NCI-H446 (cell line): ENCODE measurements at places on chromosomes 1 and 21.

GRCh38 chr1:113683384-113684152 is 75.7 kb downstream of the PHTF1 start:
- DNase-seq, result no peak

GRCh38 chr21:42925114-42925926 is at the start of gene ERVH48-1:
ERVH48-1 (minus strand) TSS chr21:42925630; CDS start chr21:42919006, 6,624 bp downstream.
- no peak for DNase-seq

DNA sequence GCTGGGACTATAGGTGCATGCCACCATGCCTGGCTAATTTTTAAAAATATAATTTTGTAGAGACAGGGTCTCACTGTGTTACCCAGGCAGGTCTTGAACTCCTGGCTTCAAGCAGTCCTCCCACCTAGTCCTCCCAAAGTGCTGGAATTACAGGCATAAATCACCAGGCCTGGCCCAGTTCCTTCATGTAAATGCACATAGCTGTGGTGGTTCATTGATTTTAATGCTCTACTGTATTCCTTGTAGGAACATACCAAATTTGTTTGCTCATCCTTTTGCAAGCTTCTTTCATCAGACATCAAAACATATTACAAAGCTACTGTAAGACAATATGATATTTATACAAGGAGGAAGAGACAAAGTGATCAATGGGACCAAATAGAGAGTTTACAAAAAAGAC is 237.5 kb upstream of the ESRRG start:
- DNase-seq, result no peak

GRCh38 chr21:24994717-24995116 is 612.6 kb downstream of the MRPL39 start:
- no peak for DNase-seq

DNA sequence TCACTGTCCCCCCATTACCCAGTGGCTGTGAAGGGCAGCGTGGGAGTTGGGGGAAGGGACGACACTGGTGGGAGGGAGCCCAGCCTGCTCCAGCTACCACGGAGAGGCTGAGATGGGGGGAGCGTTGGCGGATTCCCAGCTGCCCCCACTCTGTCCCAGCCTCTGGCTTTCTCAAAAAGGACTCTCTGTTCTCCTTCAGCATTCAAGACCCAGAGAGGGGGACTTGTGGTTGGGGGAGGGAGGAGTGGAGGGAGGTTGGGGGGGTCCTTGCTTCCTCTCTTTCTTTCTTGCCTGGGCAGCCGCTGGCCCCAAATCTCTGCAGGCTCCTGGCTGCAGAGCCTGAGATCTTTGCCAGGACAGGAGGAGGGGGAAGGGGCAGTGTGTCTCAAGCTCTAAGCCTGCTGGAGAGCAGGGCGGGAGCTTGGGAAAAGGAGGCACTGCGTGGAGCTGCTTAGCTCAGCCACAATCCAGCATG is 2.2 kb downstream of the ATP1A2 start:
- DNase-seq, result no peak

DNA sequence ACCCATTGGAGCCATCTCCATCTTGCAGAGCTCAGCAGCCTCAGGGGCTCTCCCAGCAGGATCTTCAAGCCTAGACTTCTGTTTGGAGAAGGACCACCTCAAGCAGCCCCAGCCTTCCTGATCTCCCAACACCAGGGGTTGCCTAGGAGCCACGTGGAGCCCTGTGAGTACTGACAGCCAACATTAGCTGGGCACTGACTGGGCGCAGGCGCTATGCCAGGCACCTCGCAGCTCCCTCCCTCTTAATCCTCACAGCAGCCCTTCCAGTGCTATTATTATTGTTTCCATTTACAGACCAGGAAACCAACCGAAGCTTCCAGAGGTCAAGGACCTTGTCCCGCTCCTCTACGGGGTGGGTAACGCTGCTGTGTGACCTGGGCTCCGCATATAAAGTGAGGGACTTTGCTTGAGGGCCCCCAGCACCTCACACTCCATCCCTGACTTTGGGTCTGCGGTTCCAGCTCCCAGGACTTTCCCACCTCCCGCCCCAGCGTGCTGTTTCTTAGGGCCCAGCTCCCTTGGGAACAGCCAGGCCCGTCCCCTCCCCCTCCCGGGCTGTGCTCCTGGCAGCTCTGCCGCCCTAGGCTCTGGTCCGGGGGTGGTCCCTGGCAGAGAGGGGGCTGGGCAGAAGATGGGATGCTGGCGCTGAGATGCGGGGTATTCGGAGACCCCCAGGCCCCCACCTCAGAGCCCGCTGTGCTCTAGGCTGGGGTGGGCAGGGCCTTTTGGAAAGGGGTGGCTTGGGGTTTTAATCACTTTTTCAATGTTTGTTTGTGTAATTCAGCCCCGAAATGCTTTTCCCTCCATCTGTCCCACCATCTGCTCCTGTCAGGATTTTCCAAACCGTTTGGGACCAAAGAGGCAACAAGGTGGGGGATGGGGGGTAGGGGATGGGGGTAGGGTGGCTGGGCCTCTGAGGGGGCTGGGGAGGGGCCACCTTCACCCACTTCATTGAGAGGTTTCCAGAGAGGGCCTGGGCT is 4.1 kb upstream of the HPCA start:
- DNase-seq, result peak; percentile 34

DNA sequence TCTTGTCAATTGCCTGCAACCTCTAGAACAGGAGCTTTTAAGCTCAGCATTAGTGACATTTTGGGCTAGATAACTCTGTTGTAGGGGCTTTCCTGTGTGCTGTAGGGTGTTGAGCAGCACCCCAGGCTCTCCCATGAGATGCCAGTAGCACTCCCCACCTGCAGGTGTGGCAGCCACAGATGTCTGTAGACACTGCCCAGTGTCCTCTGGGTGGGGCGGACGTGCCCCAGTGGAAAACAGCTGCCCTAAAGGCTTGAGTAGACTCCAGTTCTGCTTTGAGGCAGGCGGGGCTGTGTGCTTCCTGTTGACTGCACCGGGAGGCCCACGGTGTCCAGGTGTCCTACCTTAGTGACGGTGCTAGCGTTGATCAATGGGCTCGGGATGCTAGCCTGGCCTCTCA is 16.9 kb upstream of the PWP2 start:
- DNase-seq, result no peak

- no peak for DNase-seq
Measured at GRCh38 chr1:169957884-169958283, 64.2 kb upstream of the SCYL3 start.

DNA sequence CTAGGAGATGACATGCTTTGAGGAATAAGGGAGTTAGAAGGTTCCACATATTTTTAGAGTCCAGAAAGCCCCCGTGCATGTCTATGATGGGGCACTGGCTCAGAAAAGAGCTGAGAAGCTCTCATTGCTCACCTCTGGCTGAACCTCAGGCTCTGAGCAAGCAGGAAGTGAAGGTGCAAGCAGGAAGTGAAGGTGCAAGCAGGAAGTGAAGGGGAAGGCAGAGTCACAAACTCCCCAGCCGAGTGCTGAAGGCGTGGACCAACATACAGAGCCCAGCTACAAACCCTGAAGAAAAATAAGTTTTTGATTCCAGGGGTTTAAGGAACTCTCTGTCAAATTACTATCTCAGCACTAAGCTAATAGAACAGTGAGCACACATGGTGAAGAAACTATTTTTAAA is 7.0 kb downstream of the KRTAP10-8 start:
- no peak for DNase-seq

DNA sequence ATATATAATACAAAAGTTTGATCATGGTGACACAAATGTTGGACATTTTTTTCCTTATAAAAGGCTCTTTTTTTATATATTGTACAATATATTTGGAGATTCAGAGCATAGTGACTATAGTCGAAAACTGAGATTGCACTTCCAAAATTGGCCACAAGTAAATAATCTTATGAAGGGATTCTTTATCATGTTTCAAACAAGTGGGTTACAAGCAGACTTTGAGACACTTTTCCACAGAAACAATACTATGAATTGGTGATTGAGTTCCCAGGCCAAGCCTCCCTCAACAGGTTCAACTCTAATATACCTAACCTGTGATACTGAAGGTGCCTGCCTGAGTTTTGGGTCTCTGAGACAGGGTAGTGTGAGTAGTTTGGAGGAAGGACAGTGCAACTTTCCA is 13.8 kb downstream of the LEPR start:
- DNase-seq, result no peak

DNA sequence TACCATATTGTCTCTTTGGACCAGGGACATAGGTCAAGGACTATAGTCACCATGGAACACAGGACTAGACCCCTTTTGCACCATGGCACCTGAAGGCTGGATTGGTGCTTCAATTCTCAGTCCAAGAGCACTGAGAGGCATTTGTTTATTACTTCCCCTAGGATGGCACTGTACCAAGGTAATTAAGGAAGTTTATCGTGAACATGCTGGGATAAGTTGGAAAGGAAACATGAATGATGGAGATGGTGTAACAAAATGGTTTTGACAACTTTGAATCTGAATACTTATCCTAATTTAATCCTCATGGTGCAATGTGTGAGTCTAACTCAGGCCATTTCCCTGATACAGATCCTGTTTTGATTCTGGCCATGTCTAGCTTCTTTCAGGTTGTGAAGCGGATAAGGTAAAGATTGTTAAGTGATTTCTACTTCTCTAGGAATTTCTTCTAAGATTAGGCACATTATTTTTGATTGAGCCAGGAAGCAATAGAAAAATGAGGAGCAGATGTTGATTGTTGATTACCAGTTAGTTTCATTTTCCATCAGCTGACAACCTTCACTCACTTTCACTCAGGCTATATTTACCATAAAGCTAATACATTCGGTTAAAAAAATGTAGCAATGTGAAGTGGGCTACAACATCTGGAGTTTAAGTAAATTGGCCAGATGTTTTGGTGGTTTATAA is 37.3 kb upstream of the SIPA1L2 start:
- DNase-seq, result peak; percentile 33

- DNase-seq, result no peak
Measured at GRCh38 chr1:109883248-109883955, 27.2 kb upstream of the CSF1 start.

- DNase-seq, result no peak
Measured at GRCh38 chr1:84972377-84972987, 24.4 kb downstream of the MCOLN2 start.

DNA sequence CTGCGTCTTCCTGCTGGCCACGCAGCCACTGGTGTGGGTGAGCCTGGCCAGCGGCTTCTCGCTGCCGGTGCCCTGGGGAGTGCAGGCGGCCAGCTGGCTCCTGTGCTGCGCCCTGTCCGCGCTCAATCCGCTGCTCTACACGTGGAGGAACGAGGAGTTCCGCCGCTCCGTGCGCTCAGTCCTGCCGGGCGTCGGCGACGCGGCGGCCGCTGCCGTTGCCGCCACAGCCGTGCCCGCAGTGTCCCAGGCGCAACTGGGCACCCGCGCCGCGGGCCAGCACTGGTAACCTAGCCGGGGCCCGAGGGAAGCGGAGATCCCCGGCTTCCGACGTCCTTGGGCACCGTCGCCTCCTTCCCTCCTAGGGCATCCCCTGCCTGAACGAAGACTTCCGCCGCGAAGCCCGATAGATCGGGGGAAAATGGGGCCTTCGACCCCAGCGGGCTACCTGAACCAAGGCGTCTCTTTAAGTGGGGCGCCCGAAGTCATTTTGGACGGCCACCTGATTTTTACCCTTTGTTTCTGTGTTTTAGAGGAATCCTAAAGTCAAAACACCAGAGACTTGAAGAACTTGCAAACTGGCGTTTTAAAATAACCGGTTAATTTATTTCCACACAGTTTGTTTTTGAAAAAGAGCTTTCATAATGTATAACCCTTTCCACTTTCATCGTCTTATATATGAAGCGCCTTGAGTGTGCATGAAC is 2.0 kb downstream of the GPR88 start:
- DNase-seq, result no peak

DNA sequence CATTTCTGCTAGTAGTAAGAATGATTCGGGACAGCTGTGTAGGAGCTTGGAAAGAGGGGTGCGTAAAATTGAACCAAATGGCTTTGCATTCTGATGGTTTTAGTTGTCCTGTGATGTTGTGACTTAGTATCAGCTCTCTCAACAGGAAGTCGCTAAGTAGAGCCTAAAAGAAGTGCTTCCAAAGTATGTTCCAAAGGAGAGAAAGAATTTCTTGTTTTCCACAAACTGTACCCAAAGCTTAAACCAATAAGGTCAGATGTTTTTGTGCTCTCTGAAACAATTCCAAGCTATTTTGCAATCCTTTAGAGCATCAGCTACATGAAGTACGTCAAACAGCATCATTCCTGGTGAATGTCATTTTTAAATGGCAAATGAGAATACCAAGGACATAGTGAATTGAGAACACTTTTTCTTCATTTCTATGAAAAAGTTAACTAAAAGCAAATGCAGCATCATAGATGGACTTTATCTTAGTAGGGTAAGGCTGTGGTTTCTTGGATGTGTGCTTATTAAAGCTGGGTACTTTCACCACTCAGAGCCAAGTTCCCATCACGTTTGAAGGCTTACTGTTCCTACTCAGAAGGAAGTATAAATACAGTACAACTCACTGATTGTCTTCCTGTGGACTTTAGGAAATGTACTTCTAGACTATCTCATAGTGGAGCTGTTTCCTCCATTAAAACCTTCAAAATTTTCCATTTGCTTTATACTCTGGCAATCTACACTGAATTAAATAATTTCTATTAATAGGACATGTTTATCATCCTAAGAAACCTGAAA is 148.6 kb downstream of the C1orf21 start:
- DNase-seq, result no peak

DNA sequence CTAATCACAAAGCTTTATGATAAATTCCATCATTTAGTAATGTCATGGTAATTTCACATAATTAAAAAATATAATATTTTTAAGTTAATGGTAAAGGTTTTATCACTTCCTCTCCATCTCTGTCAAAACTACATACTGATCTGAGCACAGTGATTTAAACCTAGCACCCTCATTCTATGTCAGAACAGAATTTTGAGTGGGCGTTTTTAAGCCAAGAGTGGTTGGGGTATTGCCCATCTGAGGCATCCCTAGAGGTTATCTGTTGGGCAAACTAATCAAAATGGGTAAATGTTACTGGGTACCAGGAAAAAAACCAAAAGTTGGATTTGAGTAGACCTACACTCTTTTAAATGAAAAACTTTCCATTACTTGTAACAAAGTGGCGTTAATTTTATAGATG is 100.7 kb upstream of the GFI1 start:
- no peak for DNase-seq

- DNase-seq, result no peak
Measured at GRCh38 chr21:37199057-37199924, 67.8 kb downstream of the VPS26C start.

DNA sequence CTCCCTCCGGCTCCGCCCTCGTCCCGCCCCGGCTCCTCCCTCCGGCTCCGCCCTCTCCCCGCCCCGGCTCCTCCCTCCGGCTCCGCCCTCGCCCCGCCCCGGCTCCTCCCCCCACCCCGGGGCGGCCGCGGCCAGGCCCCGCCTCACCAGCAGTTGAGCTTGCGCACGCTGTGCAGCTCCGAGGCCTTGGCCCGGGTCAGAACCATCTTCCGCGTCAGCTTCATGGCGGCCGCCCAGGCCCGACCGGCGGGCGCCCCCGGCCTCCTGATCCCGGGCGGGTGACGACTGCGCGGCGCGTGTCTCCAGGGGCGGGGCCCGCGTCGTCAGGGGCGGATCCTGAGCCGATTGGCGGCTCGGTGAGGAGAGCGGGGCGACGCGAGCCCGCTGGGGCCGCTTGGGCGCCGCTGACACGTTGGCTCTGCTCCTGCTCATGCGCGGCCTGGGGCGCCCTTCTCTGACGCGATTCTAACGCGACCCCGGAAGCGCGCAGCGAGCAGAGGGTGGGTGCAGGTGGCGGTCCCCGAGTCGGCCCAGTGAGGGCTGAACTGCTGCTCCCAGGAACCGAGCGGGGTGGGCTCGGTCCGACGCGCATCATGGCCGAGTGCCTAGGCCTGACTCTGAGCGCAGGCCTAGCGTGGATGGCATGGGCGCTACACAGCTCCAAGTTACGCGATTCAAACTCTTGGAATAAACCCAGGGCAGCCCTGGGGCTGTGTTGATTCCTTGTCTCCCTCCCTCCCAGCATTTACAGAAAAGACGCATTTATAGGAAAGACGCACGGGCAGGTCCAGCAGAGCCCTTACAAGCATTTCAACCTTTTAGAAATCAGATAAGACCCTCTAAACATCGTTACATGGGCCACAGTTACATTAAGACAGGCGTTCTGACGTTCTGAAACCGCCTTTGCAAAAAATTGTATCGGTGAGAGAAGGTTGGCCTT is at the start of gene CFAP410:
TSS of gene CFAP410 (minus strand) at position 420 of the 940 bp plus-strand sequence. CDS start at position 224, 196 bp downstream.
- peak; percentile 97 for DNase-seq
